Right renal pelvis (tissue), 4 donors: ENCODE measurements at places on chromosomes 6 and 20.

GRCh38 chr6:144314003-144314485 lies 28.9 kb downstream of the UTRN start:
- DNase-seq, result no peak

- DNase-seq, result no peak
Measured at GRCh38 chr20:528923-529604, 14.5 kb downstream of the CSNK2A1 start.

DNA sequence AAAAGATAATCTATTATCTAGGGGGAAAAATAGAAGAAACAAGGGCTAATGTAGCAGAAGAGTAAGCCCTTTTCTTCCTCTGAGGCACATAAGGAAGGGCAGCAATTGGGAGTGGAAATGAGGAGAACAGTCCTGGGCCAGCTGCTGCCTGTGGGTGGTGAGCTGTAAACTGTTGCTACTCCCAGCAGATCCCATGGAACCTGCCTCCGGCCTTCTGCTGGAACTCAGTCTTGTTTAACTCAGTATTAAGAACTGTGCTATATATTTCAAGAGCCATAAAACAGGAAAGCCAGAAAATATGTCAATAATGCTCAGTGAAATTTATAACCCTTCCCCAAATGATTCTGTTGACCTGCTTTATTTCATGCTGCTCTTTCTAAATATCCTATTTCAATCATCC lies 464.2 kb downstream of the COL12A1 start:
- DNase-seq, result no peak

GRCh38 chr6:108796875-108797274 lies 51.3 kb upstream of the ARMC2 start:
- no peak for DNase-seq

DNA sequence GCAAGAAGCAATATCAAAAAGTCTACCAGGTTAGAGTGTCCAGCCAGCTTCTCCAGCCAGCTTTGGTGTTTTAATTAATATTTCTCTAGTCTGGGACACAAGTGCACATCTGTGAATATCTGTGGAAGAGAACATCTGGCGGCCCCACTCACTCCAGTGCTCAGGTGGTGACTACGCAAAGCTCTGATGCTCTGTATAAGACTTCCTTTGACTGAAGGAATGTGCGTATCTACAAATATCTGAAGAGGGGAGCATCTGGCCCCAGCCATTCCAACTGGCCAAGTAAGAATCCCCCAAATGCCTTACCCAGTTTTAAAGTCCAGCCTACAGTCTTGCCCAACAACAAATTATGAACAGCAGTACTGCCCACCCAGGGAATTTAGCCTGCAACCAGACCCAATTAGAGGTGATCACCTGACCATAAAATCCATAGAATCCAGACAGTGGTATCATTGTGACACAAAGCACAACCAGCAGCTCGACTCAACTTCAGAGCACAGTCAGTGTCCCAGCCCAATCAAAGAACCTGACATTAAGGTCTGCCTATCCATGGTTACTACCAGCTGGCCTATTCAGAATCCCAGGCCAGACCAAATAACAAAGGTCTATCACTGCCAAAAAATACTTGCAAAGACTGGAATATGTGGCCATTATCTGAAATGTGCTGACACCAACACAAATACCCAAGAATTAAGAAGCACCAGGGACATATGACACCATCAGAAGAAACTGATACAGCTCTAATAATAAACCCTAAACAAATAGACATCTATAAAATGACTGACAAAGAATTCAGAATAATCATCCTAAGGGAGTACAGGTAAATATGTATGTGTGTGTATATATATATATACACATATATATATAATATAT lies 76.1 kb upstream of the MANEA start:
- no peak for DNase-seq

GRCh38 chr6:82785206-82785605 lies 280.4 kb downstream of the UBE3D start:
- no peak for DNase-seq

DNA sequence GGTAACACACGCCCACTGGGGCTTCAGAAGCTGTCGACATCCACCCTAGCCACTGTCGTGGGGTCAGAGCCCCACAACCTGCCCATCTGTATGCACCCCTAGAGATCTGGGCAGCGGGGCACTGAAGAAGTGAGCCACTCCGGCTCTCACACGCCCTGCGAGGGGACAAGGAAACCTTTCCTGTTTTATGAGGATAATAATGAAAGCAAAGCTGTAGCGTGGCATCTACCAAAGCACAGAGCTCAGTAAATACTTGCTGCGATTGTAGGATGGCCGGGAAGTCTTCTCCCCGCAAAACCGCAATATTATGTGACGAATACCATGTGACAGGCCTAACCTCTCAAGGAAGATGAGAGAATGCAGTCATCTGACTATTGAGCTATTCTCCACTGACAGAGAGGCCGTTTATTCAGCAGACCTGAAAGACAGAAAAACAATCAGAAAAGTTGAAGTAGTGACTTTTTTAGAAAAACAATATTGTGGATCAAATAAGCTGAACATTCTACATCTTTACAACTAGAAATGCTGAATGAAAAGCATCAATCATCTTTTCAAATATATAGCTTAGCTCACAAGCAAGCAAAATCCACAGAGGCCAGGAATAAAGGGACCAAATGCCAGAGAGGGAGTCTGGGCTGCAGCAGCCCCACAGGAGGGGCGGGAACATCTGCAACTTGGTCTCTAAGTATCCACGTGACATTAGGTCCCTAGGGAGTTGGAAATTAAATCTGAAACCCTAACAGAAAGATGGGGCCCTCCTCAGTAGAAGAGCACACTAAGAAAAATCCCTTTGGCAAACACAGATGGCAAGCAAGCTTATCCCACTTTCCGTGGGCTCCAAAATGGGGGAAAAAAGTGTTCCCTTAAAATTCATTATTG lies 207.8 kb downstream of the TTLL2 start:
- DNase-seq, result no peak

GRCh38 chr6:143002686-143003085 lies 57.7 kb upstream of the HIVEP2 start:
- no peak for DNase-seq

DNA sequence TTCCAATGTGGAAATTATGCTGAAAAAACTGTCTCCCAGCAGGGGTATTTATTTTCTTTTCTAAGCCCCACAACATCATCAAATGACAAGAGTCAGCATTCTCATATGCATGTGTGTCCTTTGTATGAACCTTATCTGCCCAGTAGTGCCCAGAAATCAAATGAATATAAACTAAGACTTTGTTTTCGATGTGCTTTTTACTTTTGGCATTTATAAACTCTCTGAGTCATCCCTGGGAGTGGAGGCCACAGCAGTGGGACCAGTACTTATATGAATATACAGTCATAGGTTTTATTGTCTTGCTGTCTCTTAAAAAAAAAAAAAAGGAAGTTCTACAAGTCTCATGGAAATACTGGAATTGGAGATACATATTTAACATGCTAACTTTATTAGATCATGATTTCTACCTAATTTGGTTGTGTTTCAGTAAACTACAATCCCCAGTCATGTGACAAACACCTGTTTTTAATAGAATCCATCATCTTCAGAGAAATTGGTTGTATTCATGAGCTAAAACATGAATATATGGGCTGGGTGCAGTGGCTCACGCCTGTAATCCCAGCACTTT lies 99.2 kb upstream of the TMEM181 start:
- no peak for DNase-seq

GRCh38 chr6:26202201-26202611 lies 115.0 kb downstream of the HFE start:
- DNase-seq, result no peak

DNA sequence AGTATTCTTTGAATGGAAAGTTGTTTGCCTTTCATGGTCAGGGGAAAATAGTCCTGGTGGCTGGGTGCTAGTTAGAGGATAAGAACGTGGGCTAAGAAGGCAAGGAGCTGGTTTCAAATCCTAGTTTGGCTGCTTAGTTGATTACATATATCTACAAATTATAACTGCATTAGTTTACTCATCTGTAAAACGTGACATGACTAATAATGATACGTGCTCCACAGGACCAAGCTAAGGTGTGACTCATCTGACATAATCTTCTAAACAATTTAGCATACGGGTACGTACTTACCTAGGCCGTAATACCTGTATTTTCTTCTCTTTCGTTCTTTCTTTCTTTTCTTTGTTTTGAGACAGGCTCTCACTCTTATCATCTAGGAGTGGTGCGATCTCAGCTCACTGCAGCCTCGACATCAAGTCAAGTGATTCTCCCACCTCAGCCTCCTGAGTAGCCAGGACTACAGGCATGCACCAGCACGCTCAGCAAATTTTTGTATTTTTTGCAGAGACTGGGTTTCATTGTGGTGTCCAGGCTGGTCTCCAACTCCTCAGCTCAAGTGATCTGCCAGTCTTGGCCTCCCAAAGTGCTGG lies 1274.2 kb upstream of the GJE1 start:
- no peak for DNase-seq

DNA sequence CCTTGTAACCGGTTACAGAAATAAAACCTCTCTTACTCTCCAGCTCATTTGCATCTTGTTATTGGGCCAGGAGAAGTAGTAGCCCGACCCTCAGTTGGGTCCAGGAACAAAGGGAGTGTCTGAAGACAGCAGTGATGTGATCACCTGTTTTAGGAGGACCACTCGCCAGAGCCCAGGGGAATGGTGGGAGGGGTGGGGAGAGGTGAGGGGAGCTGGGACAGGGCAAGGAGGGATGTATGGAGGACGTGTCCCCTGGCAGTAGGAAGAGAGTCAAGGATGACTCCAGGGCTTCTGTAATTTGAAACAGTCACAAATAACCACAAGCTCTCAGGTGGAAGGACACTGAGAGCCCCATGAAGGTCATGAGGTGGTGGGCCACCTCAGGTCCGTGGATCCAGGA lies 1.4 kb upstream of the PCMTD2 start:
- no peak for DNase-seq

GRCh38 chr6:36136034-36136433 lies 5.7 kb downstream of the MAPK13 start:
- DNase-seq, result no peak

GRCh38 chr6:46832816-46833215 lies 39.6 kb downstream of the MEP1A start:
- DNase-seq, result no peak

DNA sequence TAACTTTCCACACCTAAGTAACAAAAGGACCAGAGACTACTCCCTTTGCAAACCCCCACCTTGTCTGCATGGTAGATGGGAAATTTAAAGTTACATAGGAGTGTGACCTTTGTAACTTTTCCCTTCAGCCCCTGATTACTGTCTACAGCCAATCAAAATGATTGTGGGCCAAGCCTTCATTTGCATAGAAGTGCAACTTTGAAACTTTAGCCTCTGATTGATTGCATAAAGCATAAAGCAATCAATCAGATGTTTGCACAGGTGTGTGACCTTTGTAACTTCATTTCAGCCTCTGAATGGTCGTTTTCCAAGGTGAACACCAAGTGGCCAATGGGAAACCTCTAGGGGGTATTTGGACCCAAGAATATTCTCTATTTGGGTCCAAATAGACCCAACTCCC lies 46.1 kb downstream of the PRKN start:
- no peak for DNase-seq

GRCh38 chr20:17580895-17581294 lies 11.0 kb downstream of the DSTN start:
- no peak for DNase-seq
